ENCODE measurements at places on chromosomes 16 and 17. TPM values are rescaled to one million over a fixed set of nuclear protein-coding genes. Genes with fewer than 3 reads are reported as not detected.

PKMYT1 gene
- total RNA-seq, result 8.3 TPM

RCVRN gene
- total RNA-seq, result 3.2 TPM

CPHXL2 gene
- total RNA-seq, result not detected

CARD14 gene
- total RNA-seq, result 1.2 TPM

MYO15B gene
- 87.2 TPM for total RNA-seq

HEATR9 gene
- not detected for total RNA-seq

CD300C gene
- 2.0 TPM for total RNA-seq

ACSM2A gene
- not detected for total RNA-seq

SUMO2 gene
- 197 TPM for total RNA-seq

RAB26 gene
- 45.9 TPM for total RNA-seq

NACA2 gene
- not detected for total RNA-seq

SHISA6 gene
- total RNA-seq, result 9.1 TPM

ADAD2 gene
- total RNA-seq, result 0.45 TPM

RMI2 gene
- 1.1 TPM for total RNA-seq

KRT23 gene
- not detected for total RNA-seq

HBQ1 gene
- total RNA-seq, result 3.5 TPM

EVPL gene
- 0.39 TPM for total RNA-seq

TBC1D3K gene
- total RNA-seq, result not detected

LITAFD gene
- total RNA-seq, result not detected

NEUROD2 gene
- 60.3 TPM for total RNA-seq

TMEM238L gene
- not detected for total RNA-seq

KCNH4 gene
- total RNA-seq, result 4.0 TPM

PRSS36 gene
- total RNA-seq, result 2.4 TPM

MYL4 gene
- 0.70 TPM for total RNA-seq

ALOX15B gene
- total RNA-seq, result 1.3 TPM

WNK4 gene
- total RNA-seq, result 0.35 TPM

INCA1 gene
- 1.9 TPM for total RNA-seq

KRT9 gene
- not detected for total RNA-seq

SULT1A2 gene
- total RNA-seq, result 2.0 TPM

HLF gene
- total RNA-seq, result 128 TPM

SOX8 gene
- 22.5 TPM for total RNA-seq

ZNF778 gene
- total RNA-seq, result 19.2 TPM

NUDT7 gene
- total RNA-seq, result 10.2 TPM

AMDHD2 gene
- 33.5 TPM for total RNA-seq

PDILT gene
- total RNA-seq, result not detected
